ENCODE measurements at places on chromosomes 7 and 10. TPM values are rescaled to one million over a fixed set of nuclear protein-coding genes. Genes with fewer than 3 reads are reported as not detected.

EMX2 gene
- total RNA-seq: not detected

PARD3 gene
- 2.7 TPM for total RNA-seq

THSD7A gene
- 0.02 TPM for total RNA-seq

GIMAP6 gene
- 35.9 TPM for total RNA-seq

CDK5 gene
- 13.0 TPM for total RNA-seq

AMPH gene
- total RNA-seq: not detected

ENO4 gene
- total RNA-seq: not detected

PAX4 gene
- not detected for total RNA-seq

TBX20 gene
- not detected for total RNA-seq

PDE1C gene
- total RNA-seq: not detected

PLPP4 gene
- total RNA-seq: not detected

ARHGAP22 gene
- total RNA-seq: not detected

WIPF3 gene
- total RNA-seq: not detected

TLL2 gene
- total RNA-seq: not detected

AKR1C8 gene
- total RNA-seq: 0.58 TPM

ELOVL3 gene
- 0.50 TPM for total RNA-seq

SKIDA1 gene
- not detected for total RNA-seq

TMEM130 gene
- total RNA-seq: not detected

ZNF503 gene
- total RNA-seq: 0.16 TPM

CCDC3 gene
- not detected for total RNA-seq

GBX1 gene
- total RNA-seq: not detected

GRB10 gene
- 6.6 TPM for total RNA-seq

LRRC4 gene
- not detected for total RNA-seq

SFR1 gene
- 14.8 TPM for total RNA-seq

SPDYE16 gene
- total RNA-seq: 0.10 TPM

TMEM236 gene
- total RNA-seq: 0.18 TPM

GRID2IP gene
- total RNA-seq: 0.21 TPM

TMEM60 gene
- 9.5 TPM for total RNA-seq

LRIT1 gene
- total RNA-seq: not detected

SDK1 gene
- total RNA-seq: 2.1 TPM

ADAMTS14 gene
- total RNA-seq: 0.11 TPM

EVX1 gene
- total RNA-seq: not detected

AFAP1L2 gene
- total RNA-seq: 2.7 TPM

CUBN gene
- total RNA-seq: 0.32 TPM

POLR1F gene
- total RNA-seq: 15.7 TPM

HECW1 gene
- total RNA-seq: not detected

TAS2R3 gene
- 2.1 TPM for total RNA-seq

SPAM1 gene
- not detected for total RNA-seq

PLXNA4 gene
- total RNA-seq: 0.41 TPM

GIMAP2 gene
- 56.5 TPM for total RNA-seq

ACTR3C gene
- 5.8 TPM for total RNA-seq

SEPTIN14 gene
- not detected for total RNA-seq

SLC26A3 gene
- total RNA-seq: not detected

IRF5 gene
- 6.1 TPM for total RNA-seq

ANKRD22 gene
- total RNA-seq: 0.78 TPM

ANKRD2 gene
- 0.39 TPM for total RNA-seq

XRCC2 gene
- total RNA-seq: 26.2 TPM

C10orf62 gene
- not detected for total RNA-seq

RHOBTB1 gene
- total RNA-seq: not detected

CDHR3 gene
- 0.45 TPM for total RNA-seq

SLC13A1 gene
- total RNA-seq: not detected

PPP1R17 gene
- total RNA-seq: not detected

DYNC1I1 gene
- total RNA-seq: not detected

FAM25A gene
- total RNA-seq: not detected

RARRES2 gene
- not detected for total RNA-seq

CTAGE4 gene
- total RNA-seq: not detected

TSPAN12 gene
- not detected for total RNA-seq

Measured in activated naive CD4-positive, alpha-beta T cell treated with anti-CD3 and anti-CD28 coated beads, Interleukin-2, amount 50 U/mL, for 72 hours (primary cell).